ENCODE measurements at places on chromosomes 4 and X.

DNA sequence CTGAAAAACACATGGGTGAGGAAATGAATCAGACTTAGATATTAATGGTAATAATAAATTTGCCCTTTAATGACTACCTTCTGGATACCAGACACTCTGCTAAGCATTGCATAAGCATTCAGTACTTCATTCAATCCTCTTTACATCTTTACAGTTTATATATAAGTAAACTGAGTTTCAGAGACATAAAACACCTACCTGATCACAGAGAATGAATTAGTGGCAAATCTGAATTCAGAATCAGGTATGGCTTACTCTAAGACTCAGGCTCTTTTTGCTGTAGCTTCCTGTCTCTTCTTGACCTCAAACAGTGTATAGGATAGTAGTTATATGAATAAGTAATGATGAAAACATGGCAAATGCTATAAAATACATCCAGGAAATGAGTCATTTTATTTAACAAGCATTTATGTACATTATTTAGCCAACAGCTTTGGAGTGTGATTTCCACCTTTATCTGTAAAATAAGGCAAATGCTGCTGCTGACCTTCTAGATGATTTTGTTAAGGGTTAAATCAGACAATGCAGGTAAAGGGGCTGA lies 83.9 kb downstream of the VEGFC start:
- DNase-seq, result no peak

DNA sequence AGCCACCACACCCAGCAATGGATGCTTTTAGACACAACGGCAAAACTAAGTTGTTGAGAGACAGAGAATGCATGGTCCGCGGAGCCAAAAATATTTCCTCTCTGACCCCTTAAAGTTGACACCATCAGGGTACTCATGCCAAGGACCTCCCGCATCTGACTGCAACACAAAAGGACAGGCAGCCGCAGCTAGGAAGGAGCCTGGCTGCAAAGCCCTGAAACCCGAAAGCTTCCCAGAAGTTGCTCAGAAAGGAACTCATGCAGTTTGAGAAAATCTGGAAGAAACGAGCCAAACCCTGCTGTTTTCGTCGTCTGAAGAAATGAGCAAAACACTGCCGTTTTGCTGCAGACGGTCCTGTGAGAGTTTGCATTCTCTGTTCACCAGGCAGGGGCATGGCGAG lies 16.5 kb downstream of the DHRSX start:
- DNase-seq, result no peak

DNA sequence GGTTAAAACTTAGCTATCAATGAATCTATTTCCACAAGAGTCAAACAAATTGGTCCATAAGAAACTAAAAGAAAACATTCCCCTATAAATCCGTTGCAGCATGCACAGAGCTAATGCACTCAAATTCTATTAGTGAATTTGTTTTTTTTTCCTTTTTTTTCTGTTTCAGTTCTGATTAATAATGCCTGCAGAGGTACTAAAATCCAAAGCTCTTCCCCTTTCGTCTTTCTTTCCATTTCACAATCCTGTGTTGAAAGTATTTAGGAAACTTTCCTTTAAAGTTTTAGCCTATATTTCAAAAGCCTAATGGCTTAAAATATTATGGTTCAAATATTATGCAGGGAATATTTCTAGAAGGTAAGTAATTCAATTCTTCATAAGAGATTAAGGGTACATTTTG lies 45.9 kb upstream of the VEGFD start:
- no peak for DNase-seq

DNA sequence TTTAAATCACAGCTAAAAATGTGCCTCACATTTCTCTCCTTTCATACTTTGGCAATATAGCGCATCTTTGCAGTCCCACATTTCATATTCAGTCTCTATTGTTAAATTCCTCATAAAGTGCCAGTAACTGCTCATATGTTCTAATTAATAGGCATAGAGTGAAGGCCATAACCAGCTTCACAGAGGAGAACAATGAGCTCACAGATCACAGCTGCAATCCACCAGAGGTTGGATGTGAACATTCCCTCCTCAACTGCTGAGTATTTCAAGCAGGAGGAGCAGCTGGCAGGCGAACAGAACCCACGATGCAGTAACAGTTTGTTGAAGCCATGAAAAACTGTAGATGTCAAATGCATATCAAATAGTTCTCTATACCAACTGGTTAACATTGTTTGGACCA lies 2088.7 kb upstream of the AGA start:
- DNase-seq, result no peak

DNA sequence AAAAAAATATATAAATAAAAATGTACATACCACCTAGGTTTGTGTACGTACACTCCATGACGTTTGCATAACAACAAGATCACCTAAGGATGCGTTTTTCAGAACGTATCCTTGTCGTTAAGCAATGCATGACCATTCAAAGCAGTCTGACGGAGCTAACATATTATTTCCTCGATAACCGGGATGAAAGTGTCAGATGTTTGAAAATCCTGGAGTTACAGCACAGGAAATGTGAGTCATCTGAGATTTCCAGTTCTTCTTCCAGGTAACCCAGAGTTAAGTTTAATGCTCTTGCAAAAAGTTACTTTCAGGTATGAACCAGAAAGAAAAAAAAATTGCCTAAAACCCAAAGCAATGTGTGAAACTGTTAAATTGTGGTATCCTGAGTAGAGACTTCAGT lies 107.9 kb downstream of the LDB2 start:
- no peak for DNase-seq

DNA sequence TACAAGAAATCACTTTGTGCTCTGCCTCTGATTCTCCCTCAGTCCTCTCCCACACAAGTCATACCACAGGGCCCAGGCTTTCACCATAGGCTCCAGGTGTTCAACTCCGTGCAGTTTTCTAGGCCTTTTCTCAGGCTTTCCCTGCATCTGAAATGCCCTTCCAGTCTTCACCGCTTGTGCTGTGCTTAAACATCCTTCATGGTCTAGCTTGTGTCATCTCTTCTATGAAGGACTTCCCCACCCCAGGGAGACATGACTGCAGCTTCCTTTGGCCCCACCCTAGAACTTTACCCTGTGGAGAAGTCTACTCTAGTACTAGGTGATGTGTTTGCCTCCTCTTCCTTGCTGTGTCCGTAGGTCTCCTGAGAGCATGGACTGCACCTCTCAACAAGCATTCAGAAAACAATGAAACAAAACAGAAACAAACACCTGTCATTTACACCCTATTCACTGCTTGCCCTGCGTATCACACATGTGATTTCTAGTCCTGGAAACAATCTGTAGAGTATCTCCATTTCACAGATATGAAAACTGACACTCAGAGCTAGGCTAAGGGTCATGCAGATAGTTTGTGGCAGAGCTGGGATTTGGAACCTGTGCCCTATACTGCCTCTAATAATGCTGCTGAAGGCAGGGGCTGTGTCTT lies 22.7 kb upstream of the LEF1 start:
- DNase-seq, result no peak
